RPMI7951 (cell line): ENCODE measurements at places on chromosomes 7 and 10. TPM values are rescaled to one million over a fixed set of nuclear protein-coding genes. Genes with fewer than 3 reads are reported as not detected.

Gene GPR37
- 0.20 and 0.24 TPM in 2 replicates for total RNA-seq

Gene UCN3
- total RNA-seq = not detected in 2 replicates

Gene TFR2
- total RNA-seq = 0.12 and 0.98 TPM in 2 replicates

Gene EMX2
- not detected in 2 replicates for total RNA-seq

Gene GHRHR
- total RNA-seq = not detected in 2 replicates

Gene TOMM7
- 356 and 425 TPM in 2 replicates for total RNA-seq

Gene SPDYE16
- total RNA-seq = not detected in 2 replicates

Gene CYP2E1
- total RNA-seq = not detected in 2 replicates
